ENCODE measurements at places on chromosomes 2 and 18. TPM values are rescaled to one million over a fixed set of nuclear protein-coding genes. Genes with fewer than 3 reads are reported as not detected.

The TRIB2 gene
- 19.5 TPM for total RNA-seq

The CXCR4 gene
- not detected for total RNA-seq

The UGT1A10 gene
- total RNA-seq, result not detected

The FOXD4L1 gene
- total RNA-seq, result not detected

The REG3A gene
- not detected for total RNA-seq

The ING5 gene
- 11.8 TPM for total RNA-seq

The SLC25A12 gene
- 12.1 TPM for total RNA-seq

The ORC2 gene
- total RNA-seq, result 9.2 TPM

The DCDC2C gene
- not detected for total RNA-seq
